HT1080 (cell line): ENCODE measurements at places on chromosomes 6 and 20.
A peak's percentile ranks its signal among the peaks of the same experiment; 100 is the strongest.

GRCh38 chr6:47245745-47246371 lies 63.8 kb downstream of the TNFRSF21 start:
- DNase-seq = peak; percentile 31

GRCh38 chr6:37459981-37460800 lies 27.2 kb downstream of the CMTR1 start:
- no peak for DNase-seq

DNA sequence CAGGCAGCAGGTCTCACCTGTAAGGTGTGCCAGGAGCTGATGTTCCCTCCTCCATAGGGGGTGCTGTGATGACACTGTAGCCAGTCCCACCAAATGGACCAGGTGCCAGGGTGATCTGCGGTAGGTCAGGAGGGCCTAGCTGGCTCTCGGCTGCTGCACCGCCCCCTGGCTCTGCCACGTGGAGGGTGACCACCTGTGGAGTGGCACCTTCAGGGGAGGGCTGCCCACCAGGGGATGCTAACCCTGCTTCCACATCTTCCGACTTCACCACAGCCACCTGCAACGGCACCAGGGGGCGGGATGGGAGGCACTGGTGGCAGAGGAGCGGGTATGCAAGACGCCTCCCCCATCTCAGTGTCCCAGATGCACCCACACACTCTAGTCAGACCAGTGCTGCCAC lies 18.3 kb downstream of the ZNF335 start:
- no peak for DNase-seq

GRCh38 chr6:41970436-41970846 lies 28.8 kb upstream of the CCND3 start:
- peak; percentile 26 for DNase-seq

DNA sequence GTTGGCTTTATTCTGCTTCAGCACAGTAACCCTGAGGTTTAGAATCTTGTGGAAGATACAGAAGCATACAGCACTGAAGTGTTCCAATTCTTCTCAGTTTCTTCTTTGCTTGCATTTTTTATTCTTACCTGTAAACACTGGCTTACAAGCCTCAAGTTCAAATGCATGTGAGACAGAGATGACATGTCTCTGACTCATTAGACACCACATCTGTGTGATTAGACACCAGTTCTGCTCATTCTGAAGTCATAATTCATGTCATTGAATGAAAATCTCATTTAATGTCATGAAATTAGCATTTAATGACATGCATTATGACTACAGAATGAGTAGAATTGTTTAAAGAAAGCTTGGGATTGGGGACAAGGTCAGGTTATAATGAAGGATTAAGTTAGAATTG lies 5.8 kb downstream of the GZF1 start:
- no peak for DNase-seq

DNA sequence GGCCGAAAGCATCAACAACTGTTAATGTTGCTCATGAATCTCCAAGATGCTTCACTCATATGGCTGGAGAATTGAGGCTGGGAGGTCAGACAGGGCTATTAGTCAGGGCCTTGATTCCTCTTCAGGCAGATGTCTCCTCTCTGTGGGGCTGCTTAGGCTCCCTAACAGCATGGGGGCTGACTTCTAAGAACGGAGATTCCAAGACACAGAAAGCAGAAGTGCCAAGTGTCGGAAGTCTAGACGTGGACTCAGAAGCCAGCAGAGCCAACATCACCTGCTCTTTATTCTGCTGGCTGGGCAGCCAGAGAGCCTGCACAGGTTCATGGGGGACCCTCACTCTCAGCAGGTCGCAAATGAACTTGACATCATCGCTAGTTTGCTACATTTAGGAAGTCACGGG lies 279.8 kb downstream of the CDH26 start:
- DNase-seq = no peak
